H54 (cell line): ENCODE measurements at places on chromosomes 5 and 9.

DNA sequence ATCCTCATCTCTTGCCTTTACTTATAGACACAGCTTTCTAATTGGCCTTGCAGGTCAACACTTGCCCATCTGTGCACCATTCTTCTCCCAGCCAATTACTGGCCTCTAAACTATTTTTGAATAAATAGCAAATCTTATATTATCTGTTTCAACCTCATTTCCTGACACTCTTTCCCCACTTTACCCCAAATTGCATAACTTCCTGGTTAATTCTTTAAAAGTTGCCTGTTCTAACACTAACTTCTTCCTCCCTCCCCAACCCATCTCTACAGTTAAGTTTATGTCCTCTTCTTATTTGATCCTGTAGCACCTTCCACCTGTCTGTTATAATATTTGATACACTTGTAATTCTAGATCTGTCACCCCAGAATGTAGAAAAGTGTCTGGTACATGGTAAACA is 372.1 kb downstream of the PDE4D start:
- no peak for DNase-seq

DNA sequence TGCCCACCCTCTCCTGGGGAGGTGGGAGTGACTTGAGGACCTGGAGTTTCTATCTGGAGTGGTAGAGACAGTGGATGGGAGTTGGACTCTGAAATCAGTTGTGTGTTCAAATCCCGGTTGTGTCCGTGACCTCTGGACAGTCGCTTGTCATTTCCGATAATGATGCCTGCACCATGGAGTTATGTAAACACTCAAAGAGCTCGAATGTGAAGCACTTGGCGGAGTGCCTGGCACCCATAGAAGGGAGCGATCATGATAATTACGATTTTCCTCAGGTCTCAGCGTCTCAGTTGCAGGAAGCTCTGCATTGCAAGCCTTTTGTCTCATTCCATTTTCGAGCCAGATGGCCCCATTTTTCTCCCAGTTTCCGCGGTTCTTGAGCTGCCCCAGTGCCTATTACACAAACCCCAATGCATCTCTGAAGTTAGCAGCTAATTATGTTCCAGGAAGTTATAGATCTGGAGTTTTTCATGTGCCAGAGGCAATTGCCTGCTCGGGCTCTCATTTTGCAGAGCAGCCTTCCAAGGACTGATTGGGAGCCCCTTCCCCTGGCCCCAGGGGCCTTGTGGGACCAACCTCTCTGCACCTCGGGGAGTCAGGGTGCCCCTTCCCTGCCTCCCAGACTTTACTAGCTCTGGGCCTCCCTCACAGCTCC is 175.5 kb upstream of the MVB12B start:
- DNase-seq, result no peak

GRCh38 chr9:95763006-95763405 is 112.5 kb upstream of the ERCC6L2 start:
- no peak for DNase-seq

GRCh38 chr5:14696851-14697250 is 32.3 kb downstream of the OTULIN start:
- DNase-seq, result no peak

- no peak for DNase-seq
Observed at GRCh38 chr5:160171666-160172065, 52.4 kb upstream of the PWWP2A start.

GRCh38 chr5:163544041-163544440 is 38.6 kb downstream of the MAT2B start:
- no peak for DNase-seq

DNA sequence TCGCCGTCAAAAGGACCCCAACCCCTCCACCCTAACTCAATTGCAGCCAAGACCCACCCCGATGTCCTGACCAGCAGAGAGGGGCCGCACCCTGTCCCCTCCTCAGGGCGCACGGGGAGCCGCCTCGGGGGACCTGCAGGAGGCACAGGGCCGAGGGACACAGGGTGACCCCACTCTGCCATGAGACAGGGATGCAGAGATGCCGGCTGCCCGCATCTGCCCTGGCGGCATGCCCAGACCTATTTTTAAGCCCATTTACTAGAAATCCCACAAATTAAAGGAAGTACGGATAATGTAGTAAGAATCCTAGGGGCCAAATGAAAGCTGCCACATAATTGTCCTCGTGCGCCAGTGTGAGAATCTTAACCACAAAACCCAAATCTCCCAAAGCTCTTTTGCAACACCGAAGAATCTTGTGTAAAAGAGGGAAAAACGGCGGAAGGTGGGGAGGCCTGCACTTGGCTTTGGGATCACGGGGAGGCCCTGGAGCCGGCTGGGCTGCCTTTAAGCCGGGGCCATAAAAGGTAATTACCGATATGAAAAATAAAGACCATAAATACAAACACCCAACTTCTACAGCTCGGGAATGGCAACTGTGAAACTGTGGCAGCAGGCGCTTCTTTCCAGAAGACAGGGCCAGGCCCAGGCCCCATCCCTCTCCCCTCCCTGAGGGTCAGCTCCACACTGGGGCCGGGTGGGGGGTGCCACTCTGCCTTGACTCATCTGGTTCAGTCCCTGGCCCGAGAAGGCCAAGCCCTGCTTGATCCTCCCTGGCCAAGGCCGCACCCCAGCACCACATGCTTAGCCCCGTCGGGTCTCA is 35.0 kb downstream of the NACC2 start:
- DNase-seq, result no peak

DNA sequence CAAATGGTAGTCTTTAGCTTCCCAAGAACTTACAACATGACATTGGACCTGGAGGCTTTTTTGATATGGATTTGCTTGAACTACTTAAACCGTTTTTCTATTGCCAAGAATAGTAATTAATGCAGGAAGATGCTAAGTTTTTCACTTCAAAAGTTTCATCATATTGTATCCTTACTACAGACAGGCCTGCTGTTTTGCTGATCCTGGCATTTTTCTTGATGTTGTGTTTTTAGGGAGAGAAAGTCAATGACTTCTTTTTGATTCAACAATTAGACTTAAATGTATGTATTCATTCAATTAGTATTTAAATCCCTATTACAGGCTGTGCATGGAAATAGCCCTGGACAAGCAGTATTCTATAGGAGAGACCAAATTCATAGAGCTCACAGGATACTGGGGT is 172.7 kb downstream of the TRPM3 start:
- DNase-seq, result no peak

DNA sequence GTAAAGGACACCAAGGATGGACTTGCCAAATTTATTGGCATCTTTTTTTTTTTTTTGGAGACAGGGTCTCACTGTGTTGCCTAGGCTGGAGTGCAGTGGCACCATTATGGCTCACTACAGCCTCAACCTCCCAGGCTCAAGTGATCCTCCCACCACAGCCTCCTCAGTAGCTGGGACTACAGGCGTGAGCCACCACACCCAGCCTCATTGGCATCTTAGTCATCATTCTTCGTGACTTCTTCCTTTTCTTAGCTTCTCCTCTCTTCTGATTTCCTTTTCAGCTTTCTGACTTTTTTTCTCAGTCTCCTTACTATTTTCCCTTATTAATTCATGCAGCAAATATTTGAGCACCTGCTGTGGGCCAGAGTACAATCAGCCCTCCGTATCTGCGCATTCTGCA is 6.1 kb downstream of the MAML1 start:
- no peak for DNase-seq

DNA sequence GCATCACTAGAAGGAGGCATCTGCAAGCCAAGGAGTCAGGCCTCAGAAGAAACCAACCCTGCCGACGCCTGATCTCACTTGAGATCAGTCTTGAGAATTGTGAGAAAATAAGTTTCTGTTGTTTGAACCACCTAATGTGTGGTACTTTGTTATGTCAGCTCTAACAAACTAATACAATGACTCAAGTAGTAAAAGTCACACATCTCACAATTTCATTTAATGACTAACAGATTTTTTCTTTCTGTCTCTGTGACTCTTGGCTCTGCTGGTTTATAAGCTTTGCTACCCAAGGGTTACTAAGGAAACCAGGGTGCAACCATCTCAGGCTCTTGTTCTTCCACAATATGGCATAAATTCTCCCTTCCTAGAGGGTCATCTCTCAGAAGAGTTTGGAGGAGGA is 315.8 kb upstream of the GRAMD2B start:
- DNase-seq, result no peak

DNA sequence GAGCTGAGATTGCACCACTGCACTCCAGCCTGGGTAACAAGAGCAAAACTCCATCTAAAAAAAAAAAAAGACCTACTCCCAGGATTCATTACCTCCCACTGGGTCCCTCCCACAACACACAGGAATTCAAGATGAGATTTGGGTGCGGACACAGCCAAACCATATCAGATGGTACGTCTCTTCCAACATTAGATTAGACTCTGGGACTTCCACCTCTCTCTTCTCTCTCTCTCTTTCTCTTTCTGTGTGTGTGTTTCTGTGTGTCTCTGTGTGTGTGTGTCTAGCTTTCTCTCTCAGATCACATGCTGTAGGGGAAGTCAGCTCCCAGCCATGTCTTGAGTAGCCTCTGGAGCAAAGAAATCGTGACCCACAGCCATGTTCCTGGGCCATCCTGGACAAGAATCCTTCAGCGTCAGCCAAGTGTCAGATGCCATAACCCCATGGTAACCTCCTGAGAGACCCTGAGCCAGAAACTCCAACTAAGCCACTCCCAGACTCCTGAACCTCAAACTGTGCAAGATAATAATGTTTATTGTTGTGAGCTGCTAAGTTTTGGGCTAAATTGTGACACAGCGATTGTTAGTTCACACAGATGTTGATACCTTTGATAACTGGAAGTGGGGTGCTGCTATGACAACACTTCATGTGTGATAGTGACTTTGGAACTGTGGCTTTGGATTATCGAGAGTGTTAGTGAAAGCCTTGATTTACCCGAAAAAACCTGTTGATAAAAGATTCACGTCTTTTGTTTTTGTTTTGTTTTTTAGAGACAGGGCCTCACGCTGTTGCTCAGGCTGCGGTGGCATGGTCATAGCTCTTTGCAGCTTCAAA is 4.1 kb upstream of the CMBL start:
- DNase-seq, result no peak

DNA sequence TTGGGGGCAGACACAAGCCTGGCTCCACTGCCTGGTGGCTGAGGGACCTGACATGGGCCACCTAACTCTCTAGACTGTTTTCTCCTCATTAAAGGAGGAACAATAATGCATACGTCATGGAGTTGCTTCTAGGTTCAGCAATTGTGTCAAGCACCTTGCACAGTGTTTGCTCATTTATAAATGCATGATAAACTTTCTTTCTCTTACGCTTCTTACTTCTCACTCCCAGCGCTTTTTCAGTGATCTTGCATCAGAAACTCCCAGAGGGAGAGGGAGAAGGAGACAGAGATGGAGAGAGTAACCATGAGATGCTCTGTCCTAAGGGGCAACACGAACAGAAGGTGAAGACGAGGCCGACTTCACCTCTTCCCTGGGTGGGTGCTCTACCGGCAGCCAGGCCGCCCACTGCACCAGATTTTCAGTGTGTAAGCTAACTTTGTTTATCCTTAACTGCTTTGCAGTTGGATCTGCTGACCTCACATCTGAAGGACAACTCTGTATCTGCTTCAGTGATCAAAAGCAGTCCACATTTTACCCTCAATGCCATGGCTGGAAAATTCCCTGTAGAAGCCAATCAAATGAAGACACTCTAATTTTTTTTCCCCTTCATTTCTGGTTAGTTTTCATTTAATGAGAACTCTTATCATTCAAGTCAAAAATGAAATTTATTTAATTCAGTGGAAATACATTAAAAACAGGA is 35.3 kb downstream of the MED27 start:
- no peak for DNase-seq

DNA sequence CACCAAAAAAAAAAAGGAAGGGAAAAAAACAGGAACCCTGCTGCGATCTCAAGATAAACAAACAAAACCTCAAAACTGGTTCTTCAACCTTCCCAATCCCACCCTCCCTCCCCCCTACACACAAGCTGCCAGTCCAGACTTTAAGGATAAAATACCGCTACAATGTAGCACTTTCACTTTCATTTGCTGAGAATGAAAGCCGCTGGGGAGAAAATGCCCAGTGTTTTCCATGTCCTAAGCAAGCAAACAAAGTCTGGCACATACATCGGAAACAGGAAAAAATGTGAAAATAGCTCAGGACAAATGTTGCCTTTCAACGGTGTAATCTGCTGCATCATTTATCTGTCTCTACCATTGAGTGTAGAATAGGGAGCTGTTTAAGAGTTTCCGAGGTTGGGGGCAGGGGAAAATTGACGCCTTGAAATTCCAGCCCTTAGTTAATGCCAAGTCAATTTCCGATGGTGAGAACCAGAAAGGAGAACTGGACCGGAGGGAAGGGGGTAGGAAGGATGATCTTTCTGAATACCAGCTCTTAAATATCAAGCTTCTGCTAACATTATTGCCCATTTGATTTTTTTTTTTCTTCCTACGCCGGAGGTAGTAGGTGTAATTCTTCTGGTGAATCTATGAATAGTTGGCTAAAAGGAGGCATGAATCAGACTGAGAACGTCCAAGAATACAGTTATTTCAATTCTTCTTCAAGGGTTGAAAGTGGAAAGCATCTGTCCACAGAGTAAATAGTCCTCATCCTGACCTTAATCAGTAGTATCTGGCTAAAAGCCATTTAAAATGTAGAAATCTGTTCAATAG is 1.2 kb upstream of the ADAMTS6 start:
- DNase-seq, result no peak

- no peak for DNase-seq
Observed at GRCh38 chr9:90956026-90956810, 154.6 kb downstream of the SYK start.

GRCh38 chr9:106119176-106119575 is 424.8 kb downstream of the TMEM38B start:
- no peak for DNase-seq

GRCh38 chr5:157350939-157351801 is 85.2 kb downstream of the CYFIP2 start:
- no peak for DNase-seq

- DNase-seq, result no peak
Observed at GRCh38 chr5:7805379-7805778, 45.6 kb downstream of the CFAP90 start.

- DNase-seq, result no peak
Observed at GRCh38 chr9:17401858-17402257, 177.0 kb upstream of the SH3GL2 start.

DNA sequence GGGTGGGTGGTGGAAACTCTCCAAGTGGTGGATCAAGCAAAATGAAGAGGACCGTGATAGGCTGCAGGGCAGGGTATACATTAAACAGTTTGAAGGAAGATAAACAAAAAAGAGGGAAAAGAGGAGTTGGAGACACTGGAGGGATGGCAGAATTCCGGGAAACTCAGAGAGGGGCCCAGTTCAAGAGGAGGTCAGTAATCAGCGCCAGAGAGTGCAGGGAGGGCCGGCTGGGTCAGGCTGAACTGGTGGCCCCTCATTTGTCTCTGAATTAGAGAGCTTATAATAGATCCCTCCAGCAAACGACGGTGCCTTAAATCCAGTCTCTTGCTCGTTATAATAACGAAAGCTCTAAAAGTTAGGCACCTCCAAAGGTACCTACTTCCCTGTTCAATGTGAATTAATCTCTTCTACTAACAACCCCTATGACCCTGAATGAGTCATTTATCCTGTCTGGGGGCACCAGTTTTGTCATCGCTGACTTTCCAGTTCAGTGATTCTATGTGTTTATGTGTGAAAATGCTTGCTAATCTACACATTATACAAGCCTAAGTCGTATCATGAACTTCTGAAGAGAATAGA is 2.4 kb upstream of the ZSWIM6 start:
- no peak for DNase-seq

GRCh38 chr5:132639706-132640130 is 18.3 kb upstream of the IL13 start:
- DNase-seq, result no peak

- no peak for DNase-seq
Observed at GRCh38 chr9:113403646-113404045, 2.6 kb upstream of the ALAD start.
